Right atrium auricular region (tissue), 2 donors: ENCODE measurements at places on chromosomes 7 and 10.

GRCh38 chr10:110056822-110057221, 49.0 kb downstream of the ADD3 start:
- no peak for DNase-seq

DNA sequence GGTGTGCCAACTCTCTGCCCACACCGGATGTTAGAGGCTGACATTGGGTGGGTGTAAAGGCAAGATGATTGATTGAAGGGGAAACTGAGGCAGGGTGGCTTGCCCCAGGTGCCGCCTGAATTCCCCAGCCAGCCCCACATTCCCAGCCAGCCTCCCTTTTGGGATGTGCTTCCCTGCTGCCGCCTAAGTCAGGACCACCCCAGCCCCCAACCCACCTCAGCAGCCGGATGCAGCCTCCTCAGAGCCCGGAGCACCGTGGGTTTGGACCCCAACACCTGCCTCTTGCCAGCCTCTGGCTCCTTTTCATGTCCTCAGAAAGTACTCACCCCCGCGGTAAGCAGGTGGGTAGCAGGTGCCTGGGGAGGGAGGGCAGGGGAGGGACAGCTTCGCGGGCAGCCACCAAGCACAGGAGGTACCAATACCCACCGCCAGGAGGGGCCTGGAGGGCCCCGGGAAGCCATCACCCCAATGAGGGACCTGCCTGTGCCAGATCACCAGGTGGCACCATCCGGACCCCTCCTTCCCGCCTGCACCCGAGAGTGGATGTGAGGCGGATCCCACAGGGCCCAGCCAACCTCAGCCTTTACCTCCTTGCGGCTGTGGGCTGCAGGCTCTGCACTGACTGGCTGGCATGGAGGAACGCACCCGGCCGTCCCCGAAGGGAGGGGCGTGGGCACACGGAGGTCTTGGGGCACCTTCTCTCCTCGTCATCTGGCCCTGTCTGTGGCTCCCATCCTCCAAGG, 60.5 kb downstream of the PWWP2B start:
- DNase-seq = no peak

GRCh38 chr7:158730383-158731346, 26.1 kb upstream of the NCAPG2 start:
- DNase-seq = no peak

GRCh38 chr10:127937069-127937468, 30.2 kb downstream of the PTPRE start:
- DNase-seq = no peak

DNA sequence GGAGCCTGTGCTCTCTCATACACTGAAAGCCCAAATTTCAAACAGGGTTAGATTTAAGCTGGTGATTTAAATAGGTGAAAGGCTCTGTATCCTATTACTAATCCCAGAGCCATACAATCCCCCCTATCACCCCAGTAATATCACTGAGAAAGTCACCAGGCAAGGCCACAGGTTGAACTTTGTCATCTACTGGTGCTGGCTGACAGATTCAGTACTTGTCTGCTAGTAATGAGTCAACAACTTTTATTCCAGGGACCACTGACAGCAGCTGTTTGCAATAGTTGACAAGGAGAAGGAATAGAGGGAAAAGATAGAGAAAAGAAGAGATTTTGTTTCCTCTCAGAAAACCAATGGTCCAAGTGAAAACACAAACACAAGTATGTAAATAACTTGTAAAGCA, 10.4 kb downstream of the ASB15 start:
- DNase-seq = no peak

- DNase-seq = no peak
Measured at GRCh38 chr7:74010407-74010806, 17.6 kb upstream of the ELN start.

DNA sequence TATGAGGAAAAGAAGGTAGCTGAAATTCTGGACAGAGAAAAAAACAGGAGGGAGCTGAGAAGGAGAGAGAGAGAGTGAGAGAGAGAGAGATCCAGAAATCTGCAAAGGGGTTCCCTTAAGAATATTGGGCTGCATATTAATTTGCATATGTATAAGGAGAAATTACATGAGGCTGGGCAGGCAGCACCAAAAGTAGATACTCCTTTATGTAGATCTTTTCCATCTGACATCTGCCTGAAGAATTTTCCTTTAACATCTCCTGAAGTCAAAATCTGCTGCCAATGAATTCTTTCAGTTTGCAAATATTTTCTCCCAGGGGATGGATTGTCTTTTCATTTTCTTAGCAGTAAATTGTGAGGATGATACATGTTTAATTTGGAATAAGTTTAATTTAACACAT, 1365.3 kb downstream of the GATA3 start:
- no peak for DNase-seq

DNA sequence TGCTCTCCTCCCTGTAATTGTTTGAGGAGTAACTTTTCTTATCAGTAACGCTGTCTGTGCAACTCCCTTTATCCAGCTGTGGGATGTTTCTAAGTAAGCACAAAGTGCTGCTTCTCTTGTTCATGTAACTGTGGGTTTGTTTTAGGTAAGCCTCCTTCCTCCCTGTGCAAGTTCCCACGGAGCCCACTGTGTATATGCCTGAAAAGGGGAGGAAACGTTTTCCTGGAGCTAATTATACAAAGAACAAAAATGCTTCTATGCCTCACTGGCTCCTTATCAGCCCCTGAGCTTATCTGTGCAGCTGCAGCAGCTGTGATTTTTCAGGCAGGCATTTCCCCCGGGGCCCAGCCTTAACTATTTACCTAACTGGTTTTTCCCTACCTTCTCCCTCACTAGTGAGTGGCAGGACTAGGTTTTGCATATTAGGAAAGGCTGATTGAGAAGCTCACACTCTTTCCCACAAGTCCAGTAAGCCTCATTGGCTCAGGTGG, 593.4 kb upstream of the GHITM start:
- no peak for DNase-seq

- no peak for DNase-seq
Measured at GRCh38 chr7:120436487-120437060, 163.6 kb downstream of the KCND2 start.

- no peak for DNase-seq
Measured at GRCh38 chr7:116948934-116949333, 4.4 kb upstream of the ST7 start.
